H1 (cell line): ENCODE measurements at places on chromosomes 11 and 22.

GRCh38 chr11:79413268-79413667 is 27.6 kb downstream of the TENM4 start:
- no peak for DNase-seq

GRCh38 chr11:20007386-20007785 is 152.9 kb downstream of the DBX1 start:
- DNase-seq: no peak

DNA sequence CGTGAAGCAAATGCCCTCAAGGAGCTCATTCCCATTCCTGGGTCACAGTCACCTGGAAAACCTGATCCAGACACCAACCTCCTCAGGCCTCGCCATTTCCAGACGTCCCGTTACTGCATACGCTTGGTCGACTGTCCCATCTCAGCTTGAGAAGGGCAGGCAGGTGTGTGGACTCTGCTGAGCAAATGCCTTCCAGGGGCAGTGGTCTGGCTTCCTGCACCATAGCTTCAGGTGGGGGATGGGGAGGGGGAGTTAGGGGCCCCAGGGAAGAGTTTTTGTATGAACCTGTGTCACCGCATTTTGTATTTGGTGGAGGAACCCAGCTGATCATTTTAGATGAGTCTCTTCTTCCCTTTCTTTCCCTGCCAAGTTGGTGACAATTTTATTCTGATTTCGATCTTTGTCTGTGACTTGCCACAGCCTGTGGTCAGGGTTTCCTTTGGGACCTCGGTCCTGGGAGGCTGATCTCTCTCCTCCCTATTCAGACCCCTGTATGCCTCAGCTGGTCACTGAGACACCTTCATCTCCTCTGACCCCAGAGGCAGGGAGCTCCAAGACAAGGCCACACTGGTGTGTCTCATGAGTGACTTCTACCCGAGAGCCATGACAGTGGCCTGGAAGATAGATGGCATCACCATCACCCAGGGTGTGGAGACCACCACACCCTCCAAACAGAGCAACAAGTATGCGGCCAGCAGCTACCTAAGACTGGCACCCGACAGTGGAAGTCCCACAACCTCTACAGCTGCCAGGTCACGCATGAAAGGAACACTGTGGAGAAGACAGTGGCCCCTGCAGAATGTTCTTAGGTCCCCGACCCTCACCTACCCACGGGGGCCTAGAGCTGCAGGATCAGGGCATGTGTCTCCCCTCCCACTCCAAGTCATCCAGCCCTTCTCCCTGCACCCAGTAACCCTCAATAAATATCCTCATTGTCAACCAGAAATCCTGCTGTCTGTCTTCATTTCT is 22.9 kb downstream of the IGLL5 start:
- no peak for DNase-seq

DNA sequence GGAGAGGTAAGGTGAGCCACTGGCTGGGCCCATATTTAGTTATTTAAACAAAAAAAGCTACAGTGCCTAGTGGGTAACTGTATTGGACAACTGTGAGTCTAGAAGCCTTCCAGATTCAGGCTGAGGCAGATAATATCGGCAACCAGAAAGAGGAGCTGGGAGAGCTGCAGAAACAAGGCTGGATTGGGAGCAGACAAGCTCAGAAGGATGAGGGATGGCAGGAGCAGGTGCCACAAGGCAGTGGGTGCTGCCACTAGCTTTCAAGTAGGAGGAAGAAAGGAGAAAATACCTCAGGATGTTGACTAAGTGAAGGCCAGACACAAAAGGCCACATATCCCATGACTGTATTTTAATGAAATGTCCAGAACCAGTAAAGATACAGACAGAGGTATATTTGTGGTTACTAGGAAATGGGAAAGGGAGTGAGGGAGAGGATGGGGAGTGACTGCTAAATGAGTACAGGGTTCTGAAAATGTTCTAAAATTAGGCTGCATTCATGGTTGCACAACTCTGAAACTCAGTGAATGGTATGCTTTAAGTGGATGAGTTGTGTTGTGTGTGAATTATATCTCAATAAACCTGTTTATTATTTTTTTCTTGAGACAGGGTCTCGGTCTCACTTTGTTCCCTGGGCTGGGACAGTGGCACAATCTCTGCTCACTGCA is 11.8 kb upstream of the RAPSN start:
- no peak for DNase-seq

DNA sequence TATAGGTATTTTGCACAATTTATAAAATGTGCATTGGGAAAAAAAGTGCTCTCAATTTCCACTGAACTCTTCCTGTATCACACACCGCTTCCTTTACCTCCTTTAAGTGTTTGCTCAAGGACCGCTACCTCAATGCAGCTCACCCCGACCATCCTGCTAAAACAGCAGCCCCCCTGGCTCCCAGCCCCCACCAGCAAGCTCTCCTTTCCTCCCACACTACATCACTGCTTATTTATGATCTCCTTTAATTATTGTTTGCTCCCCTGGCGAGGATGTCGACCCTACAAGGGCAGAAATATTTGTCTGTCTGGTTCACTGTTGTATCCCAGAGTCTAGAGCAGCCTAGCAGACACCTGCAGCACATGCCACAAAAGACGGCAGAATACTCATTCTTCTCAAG is 10.0 kb downstream of the SHANK2 start:
- DNase-seq: no peak

DNA sequence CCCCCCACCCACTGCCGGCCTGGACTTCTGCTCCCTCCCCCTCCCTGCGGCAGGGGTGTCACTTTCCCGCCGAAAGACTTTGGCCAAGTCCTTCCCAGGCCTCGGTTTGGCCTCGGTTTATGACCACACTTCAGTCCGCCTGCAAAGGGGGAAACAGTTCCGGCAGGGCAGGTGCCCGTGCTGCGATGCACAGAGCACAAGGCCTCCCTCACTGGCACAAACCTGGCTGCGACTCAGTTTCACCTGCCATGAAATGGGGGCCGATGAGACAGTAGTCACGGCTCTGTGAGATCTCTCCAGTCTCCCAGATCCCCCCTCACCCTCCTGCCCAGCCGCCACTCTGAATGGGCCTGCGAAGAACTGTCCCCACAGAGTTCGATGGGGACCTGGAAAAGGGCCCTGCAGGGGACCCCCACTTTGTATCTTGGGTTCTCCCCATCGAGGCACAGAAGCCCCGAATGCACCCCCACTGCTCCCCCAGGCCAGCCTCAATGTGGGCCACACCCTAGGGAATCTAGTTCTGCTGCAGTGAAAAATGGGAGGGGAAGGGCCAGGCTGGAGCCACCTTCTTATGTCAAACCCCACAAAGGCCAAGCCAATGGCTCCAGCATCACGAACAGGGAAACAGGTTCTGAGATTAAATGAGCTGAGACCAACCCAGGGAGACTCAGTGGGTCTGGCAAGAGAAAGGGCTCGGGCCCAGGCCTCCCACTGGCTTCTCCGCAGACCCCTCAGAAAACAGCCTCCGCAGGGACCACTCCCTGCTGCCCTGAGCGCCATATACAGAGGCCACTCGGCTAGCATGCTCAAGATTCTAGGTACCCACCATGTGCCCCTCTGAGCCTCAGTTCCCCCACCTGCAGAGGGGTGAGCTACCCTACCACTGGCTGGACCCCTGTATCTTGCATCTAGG is 29.0 kb downstream of the ARVCF start:
- DNase-seq: no peak

DNA sequence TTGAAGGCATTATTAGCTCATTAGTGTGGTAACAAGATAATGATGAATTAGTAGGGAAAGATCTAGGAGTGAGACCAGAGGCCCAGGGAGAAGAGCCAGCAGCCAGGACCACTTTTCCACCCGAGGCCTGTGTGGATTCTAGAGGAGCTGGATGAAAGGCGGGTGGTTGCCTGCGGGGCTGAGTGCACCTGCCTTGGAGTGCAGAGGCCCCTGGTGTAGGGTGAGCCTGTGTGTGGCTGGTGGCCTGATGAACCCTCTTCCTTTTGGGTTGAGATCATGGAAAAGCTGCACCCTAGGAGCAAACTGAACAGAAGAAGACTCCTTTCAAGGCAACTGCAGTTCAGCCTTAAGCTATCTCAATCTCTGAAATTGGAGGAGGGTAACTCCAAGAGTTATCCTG is 5.9 kb upstream of the TP53AIP1 start:
- no peak for DNase-seq

GRCh38 chr11:46625406-46625805 is 8.1 kb downstream of the ATG13 start:
- no peak for DNase-seq

DNA sequence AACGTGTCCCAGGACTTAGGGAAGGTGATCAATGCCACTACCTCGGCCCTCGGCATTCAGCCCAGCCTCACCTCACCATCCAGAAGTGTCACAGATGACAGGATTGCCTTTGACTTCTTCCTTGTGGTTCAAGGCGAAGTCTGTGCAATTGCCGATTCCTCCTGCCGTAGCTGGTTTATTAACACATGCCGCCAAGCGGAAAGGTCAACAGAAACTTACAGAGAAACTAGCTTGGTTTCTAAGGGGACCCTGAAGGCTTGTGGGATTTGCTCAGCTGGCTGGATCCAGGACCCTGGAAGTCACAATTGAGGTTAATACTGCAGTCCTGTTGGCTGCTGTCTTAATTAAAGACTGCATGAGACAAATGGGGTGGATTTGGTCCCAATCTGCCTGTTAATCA is 65.6 kb downstream of the SHANK2 start:
- no peak for DNase-seq

GRCh38 chr11:102495161-102496042 is 35.1 kb downstream of the MMP7 start:
- peak; percentile 9 for DNase-seq

DNA sequence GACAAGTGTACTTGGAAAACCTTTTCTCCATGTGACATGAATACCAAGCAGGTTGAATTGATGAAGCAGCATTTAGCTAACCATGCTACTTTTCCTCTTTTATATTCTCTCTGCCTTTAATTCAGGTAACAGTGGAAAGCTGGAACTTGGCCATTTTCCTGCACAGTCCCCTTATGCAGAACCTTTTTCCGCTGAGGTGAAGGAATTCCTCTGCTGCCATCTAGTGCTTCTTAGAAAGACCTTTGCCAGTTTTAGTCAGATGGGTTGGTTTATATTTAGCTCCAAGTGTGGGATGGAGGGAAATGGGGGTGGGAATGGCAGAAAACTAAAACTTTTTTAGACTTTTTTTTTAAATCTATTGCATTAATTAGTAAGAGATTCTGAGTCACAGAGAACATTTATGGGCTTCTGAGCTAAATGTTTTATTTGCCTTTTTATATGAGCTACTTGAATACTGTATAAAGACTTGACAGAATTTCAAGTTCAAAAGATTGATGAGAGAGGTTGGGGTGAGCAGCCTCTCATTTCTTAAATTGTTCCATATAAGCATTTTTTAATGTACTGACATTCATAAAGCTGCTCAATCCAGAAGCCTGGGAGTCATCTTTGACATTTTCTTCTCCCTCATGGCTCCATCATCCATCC is 153.9 kb upstream of the ZC3H12C start:
- no peak for DNase-seq

- no peak for DNase-seq
These were observed at the start of gene HTATIP2 for GRCh38 chr11:20363500-20364340. HTATIP2 (plus strand) TSS chr11:20363714; CDS start chr11:20364238, 524 bp downstream.

DNA sequence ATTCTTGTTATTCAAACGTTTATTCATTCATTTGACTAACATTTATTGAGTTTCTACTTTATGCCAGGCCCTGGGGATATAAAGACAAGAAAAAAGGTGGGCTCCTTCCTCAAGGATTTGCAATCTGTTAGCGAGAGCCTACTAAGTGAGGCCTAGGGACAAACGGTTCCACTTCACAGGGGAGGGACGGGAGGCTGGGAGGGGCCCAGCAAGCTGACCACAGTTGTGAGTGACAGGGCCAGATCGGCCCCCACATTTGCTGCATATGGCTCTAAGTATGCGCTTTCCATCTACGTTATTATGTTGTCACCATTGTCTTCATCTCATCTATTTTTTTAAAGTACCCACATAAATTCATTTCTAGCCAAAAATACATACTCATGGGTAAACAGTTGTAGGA is 271.1 kb downstream of the BUD13 start:
- no peak for DNase-seq

DNA sequence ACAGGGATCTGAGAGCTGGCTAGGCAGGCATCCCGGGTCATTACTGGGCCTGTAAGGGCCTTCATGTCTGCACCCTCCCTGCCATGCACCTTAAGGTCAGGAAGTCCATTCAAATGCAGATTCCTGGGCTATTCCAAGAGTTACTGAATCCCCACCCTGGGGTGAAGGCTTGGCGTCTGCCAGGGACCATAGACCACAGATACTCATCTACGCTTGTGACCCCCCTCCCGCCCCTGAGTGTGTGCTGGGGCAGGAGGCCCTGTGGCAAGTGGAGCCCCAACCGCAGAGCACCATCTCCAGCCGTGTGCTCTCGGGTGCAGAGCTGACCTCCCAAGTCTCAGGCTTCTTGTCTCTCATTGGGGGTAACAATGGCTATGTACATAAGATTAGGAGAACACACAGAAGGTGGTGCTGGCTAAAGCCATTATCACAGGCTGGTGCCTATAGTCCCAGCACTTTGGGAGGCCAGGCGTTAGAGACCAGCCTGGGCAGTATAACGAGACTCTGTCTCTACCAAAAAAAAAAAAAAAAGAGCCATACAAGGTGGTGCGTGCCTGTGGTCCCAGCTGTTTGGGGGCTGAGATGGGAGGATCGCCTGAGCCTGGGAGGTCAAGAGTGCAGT is 19.1 kb upstream of the KCNQ1OT1 start:
- DNase-seq: no peak

- DNase-seq: no peak
These were observed 637.5 kb upstream of the FAT3 start for GRCh38 chr11:91587131-91587530.

GRCh38 chr11:13229136-13229535 is 48.5 kb upstream of the BMAL1 start:
- no peak for DNase-seq

DNA sequence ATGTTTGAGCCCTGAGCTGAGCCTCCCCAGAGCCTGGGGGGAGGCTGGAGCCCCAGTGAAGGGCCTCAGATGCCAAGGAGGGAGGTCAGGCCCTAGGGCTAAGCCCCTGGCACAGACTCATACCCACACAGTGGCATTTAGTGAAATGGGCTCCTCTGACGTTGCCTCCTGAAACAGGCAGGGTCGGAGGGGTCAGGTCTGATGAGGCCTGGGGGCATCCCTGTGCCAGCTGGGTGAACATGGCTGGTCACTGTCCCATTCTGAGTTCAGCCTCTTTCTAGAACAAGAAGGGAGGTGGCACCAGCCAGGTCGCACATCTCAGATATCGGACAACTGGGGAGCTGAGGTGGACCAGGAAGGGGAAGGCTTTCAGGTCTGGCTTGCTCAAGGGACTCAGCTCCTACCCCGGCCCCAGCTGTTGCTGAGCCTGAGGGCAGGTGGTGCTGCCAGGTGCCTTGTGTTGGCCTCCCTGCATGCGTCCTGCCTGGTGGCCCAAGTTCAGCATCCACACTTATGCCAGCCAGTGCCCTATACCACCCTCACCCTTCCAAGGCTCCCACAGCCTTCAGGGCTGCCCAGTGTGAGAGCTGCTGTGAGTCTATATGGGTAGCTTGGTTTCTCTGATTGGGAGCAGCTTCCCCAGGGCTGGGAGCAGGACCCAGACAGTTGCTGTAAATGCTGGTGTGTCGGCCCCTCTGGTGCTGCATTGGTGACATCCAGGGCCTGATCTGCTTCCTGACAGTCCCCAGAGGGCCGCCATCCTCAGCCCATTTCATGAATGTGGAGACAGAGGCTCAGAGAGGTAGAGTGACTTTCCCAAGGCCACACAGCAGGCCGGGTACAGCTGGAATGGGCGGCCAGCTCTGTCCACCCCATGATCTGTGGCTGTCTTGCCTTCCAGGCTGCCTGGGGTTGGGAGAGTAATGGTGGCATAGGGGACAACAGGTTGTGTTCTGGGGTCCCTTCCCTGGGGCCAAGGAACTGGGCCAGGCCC is 32.8 kb upstream of the PPARA start:
- DNase-seq: no peak

GRCh38 chr11:104329078-104329665 is 165.2 kb upstream of the PDGFD start:
- no peak for DNase-seq

GRCh38 chr11:17150521-17150920 is 57.3 kb downstream of the PIK3C2A start:
- no peak for DNase-seq
